ENCODE measurements at places on chromosomes 11 and 22.

- no peak for DNase-seq
Measured at GRCh38 chr11:60971520-60971919, at the start of gene CD6. TSS of gene CD6 (plus strand) at chr11:60971680. CDS start at chr11:60971866, 186 bp downstream.

DNA sequence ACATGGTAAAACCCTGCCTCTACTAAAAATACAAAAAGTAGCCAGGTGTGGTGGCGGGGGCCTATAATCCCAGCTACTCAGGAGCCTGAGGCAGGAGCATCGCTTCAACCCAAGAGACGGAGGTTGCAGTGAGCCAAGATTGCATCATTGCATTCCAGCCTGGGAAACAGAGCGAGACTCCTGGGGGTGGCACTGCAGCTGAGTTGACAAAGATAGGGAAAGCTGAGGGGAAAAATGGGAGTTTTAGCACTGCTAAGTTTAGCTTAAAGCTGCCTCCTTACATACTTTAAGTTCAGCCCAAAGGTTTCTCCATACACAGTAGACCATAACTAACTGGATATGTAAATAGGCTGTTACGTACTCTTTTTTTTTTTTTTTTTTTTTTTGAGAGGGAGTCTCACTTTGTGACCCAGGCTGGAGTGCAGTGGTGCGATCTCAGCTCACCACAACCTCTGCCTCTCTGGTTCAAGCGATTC is 9.0 kb upstream of the USP28 start:
- no peak for DNase-seq

DNA sequence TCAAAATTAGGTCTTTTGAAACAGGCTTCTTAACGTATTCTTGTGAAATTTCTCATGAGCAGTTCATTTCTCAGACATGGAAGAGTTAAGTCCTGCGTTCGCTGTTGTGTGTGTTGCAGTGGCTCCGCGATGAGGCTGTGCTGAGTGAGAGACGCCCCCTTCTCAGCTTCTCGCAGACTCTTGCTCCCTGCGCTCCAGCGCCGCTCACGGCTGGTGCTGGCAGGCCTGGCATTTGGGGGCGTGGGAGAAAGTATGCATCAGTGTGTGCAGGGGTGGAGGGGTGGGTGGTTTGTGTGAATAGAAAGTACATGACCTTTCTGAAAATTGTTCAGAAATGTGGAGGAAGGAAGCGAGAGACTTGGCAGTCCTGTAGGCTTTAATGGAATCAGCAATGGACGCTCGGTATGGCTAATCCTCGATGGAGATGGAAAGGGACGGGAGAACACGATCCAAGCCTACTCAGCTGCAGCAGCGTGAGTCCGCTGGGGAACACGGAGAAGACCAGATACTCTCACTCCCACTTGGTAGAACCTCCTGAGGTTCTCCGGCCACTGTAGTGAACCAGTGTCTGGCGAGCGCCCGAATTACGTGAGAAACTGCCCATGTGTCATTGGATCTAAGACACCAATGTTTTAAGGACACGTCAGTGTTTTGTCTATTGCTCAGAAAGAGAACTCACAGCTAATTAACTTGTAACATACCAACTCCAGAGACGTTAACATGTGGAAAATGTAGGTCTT is 5.9 kb downstream of the TAB1 start:
- DNase-seq = no peak

GRCh38 chr11:66864172-66864901 is 7.5 kb downstream of the LRFN4 start:
- DNase-seq = no peak

GRCh38 chr11:72224564-72225410 is at the start of gene INPPL1:
TSS of gene INPPL1 (plus strand) at chr11:72224767. CDS start at chr11:72224985, 218 bp downstream.
- DNase-seq = no peak

Measured in NCI-H774 (cell line).